ENCODE measurements at places on chromosomes 7 and 10.
A peak's percentile ranks its signal among the peaks of the same experiment; 100 is the strongest.

DNA sequence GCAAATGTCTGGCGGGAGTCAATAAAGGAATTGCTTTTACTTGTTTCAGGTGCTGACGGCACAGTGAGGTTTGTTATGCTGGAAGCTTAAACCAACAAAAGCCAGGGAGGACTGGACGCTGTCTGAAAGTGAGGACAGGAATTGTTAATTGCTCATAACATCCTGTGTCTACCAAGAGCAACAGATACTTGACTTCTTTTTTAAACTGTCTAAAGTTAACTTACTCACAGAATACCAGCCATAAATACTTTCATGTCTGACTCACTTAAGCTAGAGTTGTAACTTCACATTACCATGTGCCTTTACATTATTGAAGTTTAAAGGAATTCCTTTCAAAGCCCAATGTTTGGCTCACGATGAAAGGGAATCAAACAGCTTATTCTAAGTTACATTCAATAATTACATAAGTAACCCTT, 252.7 kb upstream of the SHH start:
- DNase-seq, result peak; percentile 21

- DNase-seq, result no peak
Observed at GRCh38 chr7:91288208-91288824, 24.1 kb downstream of the FZD1 start.

DNA sequence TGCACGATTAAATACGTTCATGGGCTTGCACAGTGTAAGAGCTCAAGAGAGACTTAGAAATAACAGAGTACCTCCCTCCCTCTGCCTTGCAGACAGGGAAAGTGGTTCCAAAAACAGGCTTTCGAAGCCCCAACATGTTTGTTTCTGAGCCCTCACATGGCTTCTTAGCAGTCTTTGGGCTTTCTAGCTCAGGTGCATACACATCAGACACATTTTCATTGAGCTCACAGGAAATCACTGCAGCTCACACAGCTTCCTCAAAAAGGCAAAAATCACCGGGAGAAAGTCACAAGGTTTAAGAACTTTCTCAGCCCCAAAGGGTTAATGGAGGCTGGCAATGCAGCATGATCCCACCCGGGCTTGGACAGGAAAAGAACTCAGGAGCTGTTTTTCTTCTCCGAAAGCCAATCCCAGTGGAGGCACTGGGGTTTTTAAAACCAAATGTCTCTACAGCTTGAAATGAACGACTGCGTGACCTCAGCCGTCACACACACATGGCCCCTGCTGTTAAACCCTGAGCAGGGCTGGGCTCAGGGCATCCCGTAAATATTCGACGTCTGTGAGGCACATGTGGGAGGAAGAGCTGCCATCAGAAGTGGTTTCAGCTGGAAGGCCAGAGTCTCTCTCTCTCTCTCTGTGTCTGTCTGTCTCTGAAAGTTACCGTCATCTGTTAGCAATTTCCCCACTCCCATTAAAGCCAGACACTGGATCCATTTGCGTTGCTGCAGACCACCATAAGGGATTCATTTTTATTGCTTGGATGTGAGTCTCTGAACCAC, 69.7 kb downstream of the CALML3 start:
- no peak for DNase-seq

- DNase-seq, result no peak
Observed at GRCh38 chr7:50684713-50685075, 98.0 kb downstream of the GRB10 start.

- DNase-seq, result no peak
Observed at GRCh38 chr7:46937826-46938225, 644.1 kb downstream of the TNS3 start.

- DNase-seq, result no peak
Observed at GRCh38 chr10:46235705-46236545, 50.9 kb upstream of the ANTXRL start.

DNA sequence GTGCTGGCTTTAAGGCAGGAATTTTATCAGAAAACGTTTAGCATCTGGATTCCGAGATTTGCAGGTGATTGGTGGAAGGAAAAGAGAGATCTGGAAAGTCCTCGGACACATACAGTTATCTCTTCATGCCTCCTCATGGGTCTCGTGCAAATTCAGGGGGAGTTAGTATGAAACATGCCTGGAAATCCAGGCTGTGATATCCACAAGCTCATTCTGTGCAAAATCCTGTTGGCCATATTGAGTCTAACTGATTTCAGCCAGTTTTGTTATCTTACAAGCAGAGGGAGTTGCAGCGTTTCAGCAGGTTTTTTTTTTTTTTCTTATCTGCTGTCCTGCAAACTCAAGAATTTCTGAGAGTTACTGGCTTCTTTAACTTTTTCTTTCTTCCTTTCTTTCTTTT, 411.5 kb downstream of the GALNT17 start:
- DNase-seq, result no peak

DNA sequence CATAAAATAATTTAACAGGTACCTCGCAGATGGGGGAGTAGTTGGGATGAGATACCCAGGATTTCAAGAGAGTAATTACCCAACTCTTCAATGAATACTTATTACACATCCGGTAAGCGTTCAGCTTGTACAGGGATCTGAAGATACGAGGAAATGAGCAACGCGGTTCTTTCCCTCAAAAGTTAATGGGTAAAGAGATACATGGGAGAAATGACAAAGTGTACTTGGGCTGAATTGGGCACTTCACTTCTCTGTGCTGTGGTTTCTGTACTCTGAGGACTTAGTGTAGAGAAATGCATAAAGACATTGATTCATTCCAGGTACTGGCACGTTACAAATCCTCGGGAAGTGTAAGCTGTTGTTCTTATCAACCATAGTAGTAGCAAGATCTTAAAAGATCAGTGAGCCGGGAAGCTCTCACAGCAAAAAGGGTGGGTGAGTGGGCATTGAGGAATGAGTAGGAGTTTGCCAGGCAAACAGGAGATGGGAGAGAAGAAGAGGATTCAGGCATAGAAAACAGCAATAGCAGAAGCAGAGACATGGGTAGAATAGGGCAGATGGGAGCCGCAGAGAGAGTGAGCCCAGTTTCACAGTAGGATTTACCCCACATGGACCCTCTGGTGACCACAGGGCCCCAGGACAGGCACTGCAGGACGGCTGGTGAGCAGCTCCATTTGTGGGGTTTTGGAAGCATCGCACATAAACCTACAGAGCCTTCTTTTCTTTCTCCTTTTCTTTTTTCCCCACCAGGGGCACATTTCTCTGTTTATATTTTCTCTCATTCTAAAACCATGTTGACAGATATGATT, 304.3 kb upstream of the PITRM1 start:
- DNase-seq, result no peak

DNA sequence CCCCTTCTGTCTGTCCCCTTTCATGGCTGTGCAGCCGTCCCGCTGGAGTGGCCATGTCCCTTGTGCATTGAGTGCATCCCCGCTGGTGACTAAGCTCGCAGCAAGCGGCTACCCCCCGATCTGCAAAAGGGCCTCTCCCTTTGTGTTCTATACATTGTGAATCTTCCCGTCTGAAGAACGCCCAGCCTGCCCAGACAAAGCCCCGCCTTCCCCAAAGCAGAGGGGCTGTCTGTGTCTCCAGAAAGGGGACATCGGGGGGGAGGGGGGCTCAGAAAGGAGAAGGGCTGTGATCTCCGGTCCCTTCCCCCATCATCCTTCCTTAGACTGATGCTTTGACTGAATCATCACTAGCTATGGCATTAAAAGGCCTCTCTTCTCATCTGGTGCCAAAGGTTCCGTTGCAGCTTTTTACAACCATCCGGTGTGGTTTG, 11.9 kb downstream of the NPTX2 start:
- DNase-seq, result no peak

- no peak for DNase-seq
Observed at GRCh38 chr10:125840955-125841354, 17.6 kb downstream of the BCCIP start.

Data from NCI-H748 treated with DMSO at 0.1 percent for 48 hours (cell line).